ENCODE measurements at places on chromosomes 16 and 17.
A peak's percentile ranks its signal among the peaks of the same experiment; 100 is the strongest.

GRCh38 chr16:89256651-89257254, 39.2 kb downstream of the ZNF778 start:
- no peak for DNase-seq

- no peak for DNase-seq
These were observed at the start of gene ITGA3 for GRCh38 chr17:50055426-50056216. TSS of gene ITGA3 (plus strand) at chr17:50056110. CDS start at chr17:50056440, 330 bp downstream.

DNA sequence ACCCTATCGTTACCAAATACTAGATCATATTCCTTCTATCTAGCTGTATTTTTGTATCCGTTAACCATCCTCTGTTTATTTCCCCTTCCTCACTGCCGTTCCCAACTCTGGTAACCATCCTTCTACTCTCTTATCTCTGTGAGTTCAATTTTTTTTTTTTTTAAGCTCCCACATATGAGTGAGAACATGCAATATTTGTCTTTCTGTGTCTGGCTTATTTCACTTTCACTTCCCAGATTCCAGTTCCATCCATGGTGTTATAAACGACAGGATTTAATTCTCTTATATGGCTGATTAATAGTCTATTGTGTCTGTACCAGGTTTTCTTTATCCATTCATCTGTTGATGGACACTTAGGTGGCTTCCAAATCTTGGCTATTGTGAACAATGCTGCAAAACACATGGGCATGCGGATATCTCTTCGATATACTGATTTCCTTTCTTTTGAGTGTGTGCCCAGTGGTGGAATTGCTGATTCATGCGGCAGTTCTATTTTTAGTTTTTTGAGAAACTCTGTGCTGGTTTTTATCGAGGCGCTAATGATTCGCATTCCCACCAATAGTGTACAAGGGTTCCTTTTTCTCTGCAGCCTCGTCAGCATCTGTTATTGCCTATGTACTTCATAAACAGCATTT, 599.6 kb downstream of the TMEM114 start:
- DNase-seq = no peak

GRCh38 chr16:27315333-27316037, 1.7 kb downstream of the IL4R start:
- peak; percentile 87 for DNase-seq

DNA sequence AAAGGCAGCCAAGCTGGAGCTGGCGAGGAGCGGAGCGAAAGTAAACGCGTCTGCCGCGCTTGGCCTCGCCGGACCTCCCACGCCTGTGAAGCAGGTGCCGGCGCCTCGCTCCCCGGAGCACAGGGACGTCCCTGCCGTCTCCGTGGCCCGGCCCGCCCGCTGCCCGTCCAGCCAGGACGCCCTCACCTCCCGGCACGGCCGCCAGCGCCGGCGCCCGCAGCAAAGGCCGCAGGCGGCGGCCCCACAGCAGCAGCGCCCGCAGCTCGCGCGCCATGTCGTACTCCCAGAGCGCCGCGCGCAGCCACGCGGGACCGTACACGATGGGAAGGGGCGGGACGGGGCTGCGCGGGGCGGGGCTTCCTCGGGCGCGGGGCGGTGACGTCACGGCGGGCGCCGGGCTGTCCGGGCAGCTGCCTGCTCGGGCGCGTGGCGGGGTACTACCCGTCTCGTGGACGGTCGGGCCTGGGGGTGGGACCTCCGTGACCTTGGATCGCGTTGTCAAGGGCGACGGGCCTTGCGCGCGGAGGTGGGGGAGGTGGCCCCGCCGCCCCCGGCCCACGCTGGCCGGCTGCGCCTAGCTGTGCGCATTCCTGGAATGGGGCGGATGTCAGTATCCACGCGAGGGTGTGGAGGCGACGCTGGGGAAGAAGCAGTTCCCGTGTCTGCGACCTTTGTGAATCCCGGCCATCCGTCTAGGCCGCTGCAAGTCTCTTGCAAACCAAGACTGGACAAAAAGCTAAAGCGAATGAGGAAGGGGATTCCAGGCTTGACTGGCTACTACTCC, at the start of gene TRAP1:
Gene TRAP1, minus strand, starts transcription at position 290 of the 784 bp plus-strand sequence. Its CDS starts 16 bp downstream, at position 274.
- DNase-seq = peak; percentile 91

- DNase-seq = no peak
These were observed 4.3 kb downstream of the TMEM11 start for GRCh38 chr17:21209511-21210175.

GRCh38 chr17:50931144-50931908, 65.2 kb upstream of the TOB1 start:
- peak; percentile 91 for DNase-seq

DNA sequence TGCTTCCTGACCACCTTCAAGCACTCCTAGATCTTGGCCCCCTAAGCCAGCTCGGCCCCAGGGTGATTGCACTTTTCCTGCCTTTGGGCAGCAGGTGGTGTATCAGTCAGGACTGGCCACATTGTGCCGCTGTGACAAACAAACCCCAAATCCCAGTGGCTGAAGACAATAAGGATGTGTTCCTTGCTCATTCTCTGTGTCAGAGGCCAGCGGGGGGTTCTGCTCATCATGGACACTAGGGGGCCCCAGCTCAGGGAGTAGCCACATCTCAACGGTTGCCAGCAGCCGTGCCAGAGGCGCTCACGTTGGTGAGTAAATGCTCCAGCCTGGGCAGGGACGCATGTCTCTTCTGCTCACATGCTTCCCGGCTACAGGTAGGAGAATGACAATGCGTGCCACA, 60.4 kb downstream of the ZDHHC7 start:
- DNase-seq = peak; percentile 64

DNA sequence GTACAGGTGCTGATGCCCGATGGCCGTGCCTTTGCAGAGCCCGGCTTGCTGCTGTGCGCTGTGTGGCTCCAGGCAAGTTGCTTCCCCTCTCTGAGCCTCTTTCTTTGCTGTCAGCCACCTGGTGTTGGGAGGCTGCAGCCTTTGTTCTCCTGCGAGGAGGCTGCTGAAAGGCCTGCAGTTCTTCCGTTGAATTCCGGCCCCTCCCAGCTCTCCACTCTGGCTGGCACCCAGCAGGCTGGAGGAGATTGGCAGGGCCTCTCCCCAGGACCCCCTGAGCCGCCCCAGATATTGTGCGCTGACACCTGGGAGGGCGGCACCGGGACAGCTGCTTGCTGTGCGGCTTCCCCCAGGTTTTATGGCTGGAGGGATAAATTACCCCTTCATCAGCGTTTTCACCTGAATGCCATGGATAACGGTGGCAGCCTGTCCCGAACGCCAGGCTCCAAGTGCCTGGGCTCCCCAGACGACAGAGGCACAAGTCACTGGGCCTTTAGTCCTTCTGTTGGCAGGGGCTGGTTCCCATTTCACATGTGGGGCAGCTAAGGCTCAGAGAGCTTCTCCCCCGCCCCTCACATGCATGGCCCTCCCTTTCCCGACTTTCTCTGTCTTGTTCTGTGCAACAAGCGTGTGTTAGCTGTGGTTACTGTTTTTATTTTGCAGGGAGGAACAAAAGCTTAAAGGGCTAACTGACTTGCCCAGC, 35.1 kb upstream of the GSE1 start:
- no peak for DNase-seq

DNA sequence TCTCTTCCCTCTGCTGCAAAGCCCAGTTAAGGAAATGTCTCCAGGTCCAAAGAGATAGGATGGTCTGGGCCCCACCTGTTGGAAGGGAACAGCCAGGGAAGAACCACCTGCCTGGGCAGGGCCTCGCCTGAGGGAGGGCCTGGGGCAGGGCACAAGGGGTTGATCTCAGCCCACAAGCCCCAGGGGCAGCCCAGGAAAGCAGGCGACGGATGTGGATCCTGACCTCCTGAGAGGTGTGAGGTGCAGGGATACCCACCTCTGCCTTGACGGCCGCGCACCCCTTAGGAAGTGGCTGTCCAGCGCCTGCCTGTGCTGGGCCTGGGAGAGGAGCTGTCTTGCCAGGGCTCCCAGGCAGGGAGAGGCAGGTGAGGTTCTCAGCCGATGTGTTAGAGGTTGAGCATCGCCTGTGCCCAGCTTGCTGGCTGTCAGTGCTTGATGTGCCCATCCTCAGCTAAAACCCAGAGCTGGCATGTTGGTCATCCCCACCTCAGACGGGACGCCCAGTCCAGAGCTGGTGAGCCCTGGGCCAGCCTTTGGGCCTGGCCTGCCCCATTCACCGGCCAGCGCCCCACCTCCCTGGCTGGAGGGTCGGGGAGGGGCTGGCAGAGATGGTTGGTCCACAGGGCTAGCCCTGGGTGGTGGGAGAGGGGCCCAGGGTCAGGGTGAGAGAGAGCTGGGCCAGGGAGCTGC, 434 bp downstream of the CEMP1 start:
- DNase-seq = no peak

DNA sequence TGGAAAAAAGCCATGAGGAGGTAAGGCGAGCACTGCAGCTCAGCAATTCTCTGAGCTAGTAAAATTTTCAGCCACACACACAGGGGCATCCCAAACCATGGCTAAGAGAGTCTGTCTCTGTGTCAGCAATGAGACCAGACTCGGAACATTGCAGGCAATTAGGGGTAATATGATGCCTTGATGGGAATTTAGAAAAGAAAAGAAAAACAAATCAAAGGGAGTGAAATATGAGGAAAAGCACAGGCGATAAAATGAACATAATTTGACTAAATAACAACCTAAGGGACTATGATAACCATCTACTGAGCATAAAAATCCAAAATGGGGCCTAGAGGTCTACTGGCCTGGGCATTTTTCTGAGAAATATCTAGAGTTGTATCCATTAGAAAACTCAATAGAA, 546.0 kb upstream of the PSMD7 start:
- DNase-seq = no peak

DNA sequence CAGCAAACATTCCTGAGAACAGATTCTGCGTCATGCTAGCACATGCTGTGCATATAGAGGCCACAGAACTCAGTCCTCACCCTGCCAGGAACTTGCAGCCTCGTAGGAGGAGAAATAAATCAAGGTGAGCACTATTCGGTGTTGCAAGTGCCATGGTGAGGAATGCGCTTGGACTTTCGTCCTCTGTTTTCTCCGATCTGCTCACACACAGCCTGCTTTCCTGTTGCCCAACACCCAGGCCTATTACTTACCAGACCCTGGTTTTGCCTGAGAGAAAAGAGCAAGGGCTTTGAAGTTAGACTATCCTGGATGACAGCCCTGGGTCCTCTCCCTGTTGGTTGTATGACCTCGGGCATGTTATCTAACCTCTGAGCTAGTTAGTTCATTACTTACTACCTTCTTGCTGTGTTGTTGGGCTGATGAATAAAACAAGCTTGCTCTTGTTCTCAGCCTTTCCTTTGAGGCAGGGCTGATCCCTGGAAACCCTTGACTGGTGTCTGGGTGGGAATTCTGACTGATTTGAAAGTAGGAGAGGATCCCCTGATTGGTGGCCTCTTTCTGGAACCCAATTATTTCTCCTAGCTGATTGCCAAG, 2.9 kb downstream of the ACSF2 start:
- no peak for DNase-seq

DNA sequence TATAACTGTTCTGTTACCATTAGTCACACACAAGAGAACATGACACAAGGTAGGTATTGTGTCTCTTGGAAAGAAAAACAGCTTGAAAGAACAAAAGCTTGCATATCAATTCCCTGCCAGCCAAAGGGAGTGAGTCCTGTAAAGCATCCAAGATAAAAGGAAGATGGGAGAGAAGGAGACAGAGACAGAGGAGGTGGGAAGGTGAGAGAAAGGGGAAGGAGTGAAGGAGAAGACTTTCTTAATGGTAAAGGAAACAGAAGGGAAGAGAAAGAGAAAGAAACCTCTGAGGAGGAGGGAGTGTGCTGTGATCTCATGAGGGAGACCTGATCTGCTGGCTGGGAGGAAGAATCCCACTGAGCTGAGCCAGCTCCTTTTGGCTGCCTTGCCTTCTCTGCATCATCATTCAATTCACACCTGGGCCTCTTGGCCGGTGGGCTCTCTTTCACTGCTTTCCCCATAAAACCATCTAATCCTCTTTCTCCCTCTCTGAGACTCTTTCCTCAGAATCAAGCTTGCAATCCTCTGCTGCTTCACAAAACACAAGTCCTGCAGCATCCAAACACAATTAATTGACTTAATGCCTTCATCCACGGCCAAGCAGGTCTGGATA, 271.6 kb downstream of the ABCC12 start:
- no peak for DNase-seq

GRCh38 chr16:75948886-75949285, 222.6 kb upstream of the CPHXL start:
- DNase-seq = no peak

- peak; percentile 97 for DNase-seq
These were observed 21.9 kb upstream of the SSTR2 start for GRCh38 chr17:73142872-73143381.

GRCh38 chr16:56108724-56109123, 82.6 kb upstream of the GNAO1 start:
- no peak for DNase-seq

All from HL-60 (cell line).